Activated T-cell treated with anti-CD3 and anti-CD28 coated beads for 4 hours (primary cell): ENCODE measurements at places on chromosomes 11 and 22.

DNA sequence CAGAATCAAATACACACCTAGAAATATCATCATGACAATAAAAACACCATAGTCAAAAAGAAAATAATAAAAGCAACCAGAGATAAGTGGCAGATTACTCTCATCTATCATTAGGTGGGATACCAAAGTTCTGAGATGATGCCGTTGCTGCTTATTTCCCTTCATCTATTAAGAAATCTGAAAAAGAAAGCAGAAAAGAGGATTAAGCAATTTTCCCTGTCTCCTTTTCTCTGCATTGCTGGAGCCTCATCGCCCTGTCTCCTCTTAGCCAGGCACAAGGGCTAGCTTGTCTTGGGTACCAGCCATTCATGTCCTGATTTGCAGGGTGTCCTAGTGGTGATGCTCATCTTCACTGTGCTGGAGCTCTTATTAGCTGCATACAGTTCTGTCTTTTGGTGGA lies 3.9 kb upstream of the MS4A14 start:
- no peak for DNase-seq

GRCh38 chr22:46030231-46030880 lies 53.4 kb upstream of the WNT7B start:
- no peak for DNase-seq

DNA sequence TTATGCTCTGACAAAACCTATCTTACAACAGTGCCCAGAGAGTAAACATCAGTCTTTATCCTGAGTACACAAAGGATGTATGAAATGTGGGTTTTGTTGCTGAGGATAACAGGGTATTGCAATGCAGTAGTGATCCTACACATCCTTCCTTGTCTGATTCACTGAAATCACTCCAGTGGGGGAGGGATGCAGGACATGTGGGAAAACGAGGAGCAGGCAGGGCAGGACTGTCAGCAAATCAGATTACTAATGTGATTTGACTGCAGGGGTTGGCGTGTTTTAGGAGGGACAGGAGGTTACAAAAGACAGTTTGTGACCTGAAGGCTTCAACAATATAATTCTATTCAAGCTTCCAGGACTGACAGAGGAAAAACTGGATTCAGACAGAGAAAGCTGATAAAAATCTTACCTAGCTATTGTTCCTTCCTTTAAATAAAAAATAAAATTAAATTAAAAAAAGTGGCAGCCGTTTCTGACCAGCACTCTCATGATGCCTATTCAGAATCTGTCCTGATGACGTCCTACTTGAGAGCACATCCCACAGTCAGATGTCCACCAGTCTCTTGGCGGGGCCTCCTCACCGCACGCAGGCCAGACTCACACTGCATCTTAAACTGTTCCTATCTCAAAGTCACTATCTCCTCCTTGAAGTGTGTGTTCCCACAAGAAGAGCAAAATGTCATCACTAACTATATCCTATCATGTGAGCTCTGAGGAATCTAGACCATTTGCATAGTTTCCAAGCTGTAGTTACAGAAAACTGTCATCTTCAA lies 50.6 kb upstream of the MN1 start:
- DNase-seq: no peak

GRCh38 chr11:93849751-93850593 lies 446 bp downstream of the VSTM5 start:
- DNase-seq: no peak

GRCh38 chr22:48098921-48099245 lies 1336.4 kb downstream of the TBC1D22A start:
- DNase-seq: no peak

DNA sequence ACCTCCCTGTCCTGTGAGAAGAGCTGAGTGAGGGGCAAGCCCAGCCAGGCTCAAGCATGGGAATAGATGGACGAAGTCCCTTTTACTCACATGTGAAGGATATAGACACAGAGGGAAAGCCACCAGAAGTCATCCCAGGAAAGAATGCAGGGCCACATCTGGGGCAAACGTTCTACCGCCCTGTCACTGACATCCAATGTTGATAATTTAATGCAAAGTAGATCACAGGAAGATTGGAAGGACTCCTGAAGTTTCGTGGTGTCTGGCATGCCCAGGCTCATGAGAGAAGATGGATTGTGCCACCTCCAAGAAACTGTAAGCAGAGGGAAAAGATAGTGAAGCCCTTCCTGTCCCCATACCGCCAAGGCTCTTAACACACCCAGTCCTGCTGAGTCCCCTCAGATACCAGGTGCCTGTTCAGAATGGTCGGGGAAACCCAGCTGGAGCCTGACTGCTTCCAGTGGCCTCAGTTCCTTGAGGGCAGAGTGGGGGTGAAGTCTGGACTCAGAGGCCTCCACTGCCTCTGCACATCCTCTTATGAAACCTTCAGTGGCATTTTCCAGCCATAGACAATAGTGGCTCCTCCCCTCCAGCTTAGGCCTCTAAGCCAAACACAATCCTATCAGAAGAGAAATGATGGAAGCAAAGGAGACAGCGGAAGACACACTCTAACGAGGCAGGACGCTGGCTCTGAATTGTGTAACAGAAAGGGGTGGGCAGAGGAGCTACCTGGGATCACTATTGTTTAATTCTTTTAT lies 7.5 kb upstream of the STK33 start:
- DNase-seq: no peak

GRCh38 chr11:57604296-57605027 lies 7.0 kb downstream of the SERPING1 start:
- no peak for DNase-seq

DNA sequence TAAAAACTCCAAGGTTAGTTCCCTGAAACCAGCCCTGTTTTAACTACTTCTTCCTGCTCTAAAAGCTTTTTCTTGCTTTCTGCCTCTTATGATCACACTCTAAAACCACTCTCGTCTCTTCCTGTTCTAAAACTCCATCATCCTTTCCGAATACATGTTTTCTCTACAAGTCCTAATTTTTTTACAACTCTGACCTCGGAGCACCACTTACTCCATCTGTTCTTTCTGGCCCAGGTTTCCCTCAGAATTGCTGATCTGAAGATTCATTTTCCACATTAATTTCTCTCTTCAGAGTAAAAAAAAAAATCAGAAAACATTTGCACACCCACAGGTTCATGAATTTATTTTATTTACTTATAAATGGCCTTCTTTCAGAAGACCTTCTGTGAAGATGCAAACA lies 265.7 kb upstream of the CADM1 start:
- no peak for DNase-seq

- no peak for DNase-seq
These were observed 7.6 kb downstream of the SLC39A13 start for GRCh38 chr11:47415949-47416472.

DNA sequence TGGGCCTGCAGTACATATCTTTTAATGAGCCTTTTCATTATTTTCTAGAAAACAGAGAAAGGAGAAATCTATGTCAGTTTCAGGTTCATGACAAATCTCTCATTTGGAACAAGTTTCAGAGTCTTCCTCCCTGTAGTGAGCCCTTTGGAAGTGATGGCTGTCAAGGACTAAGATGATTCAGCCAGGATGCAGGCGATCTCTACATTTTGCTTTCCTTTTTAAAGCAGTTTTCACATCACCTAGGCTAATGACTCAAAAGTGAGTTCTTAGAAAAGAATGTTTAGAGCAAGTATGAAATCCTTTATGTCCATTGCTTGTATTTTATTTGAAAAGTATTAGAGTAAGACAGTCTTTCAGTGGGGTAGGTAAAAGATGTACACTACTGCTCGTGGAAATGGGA lies 130.1 kb downstream of the TRPC6 start:
- DNase-seq: no peak

DNA sequence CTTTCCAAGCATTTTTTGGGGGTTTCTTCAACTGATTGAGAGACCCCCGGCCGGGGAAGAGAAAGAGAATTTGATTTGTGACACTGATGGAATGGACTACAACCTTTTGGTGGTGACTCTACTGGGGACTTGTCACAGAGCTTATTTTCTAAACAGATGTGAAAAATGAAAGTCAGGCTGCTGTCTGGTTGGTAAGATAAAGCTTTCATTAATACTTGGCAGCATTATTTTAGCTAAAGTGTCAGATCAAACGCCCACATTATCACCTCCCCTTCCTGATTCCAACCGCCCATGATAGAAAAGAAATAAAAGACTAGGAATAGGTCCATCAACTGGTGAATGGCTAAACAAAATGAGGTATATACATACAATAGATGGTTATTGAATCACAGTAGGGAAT lies 45.6 kb upstream of the EHF start:
- no peak for DNase-seq
